ENCODE measurements at places on chromosomes 2 and 18. TPM values are rescaled to one million over a fixed set of nuclear protein-coding genes. Genes with fewer than 3 reads are reported as not detected.

DNA sequence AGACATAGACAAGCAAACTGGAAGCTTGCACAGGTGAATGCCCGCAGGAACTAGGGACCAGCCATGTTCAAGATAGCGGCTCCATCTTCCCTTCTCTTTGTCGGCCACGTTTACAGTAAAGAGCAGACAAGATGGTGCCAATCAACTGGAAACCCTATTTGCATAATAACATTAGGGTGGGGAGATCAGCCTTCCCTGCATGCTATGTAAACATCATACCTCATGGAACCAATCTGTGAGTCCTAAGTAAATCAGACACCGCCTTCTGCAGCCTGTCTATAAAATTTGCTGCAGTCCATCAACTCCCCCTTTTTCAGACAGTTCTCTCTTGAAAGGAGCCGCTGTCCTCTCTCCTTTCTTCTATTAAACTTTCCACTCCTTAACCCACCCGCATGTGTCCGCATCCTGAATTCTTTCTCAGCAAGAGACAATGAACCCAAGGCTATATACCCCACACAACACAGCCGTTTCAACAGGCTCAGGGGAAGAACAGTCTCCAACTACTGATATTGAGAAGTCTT, 384.4 kb downstream of the EIPR1 start:
- no peak for DNase-seq

DNA sequence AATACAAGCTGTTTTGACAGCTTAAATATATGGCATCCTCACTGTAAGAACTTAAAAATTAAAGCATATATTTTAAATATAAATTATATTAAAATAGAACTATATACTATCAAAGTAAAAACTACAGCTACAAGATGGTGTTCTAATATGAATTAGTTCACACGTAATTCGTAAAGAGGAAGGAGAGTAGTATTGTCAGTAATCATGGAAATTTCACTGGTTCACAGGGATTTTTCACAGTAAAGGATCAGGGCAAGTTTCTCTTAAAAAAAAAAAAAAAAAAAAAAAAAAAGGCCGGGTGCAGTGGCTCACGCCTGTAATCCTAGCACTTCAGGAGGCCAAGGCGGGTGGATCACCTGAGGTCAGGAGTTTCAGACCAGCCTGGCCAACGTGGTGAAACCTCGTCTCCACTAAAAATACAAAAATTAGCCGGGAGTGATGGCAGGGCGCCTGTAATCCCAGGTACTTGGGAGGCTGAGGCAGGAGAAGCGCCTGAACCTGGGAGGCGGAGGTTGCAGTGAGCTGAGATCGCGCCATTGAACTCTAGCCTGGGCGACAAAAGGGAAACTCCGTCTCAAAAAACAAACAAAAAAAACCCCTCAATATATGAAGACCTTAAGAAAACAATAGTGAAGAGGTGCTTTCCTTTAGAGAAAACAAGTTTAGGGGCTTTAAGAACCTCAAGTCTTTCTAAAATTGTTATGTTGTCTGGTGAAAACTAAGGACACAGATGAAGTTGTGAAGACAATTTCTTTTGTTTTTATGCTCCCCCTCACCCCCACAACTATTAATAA, 32.5 kb downstream of the PNO1 start:
- DNase-seq: no peak

GRCh38 chr2:9994462-9994861, 43.0 kb downstream of the GRHL1 start:
- DNase-seq: no peak

- DNase-seq: no peak
Measured at GRCh38 chr2:241929551-241930490, 60.3 kb downstream of the RTP5 start.

The MYO3B gene
- 0.04 TPM for total RNA-seq

The RGPD3 gene
- total RNA-seq: 0.06 TPM

Data from activated CD4-positive, alpha-beta T cell treated with anti-CD3 and anti-CD28 coated beads, Interleukin-2, amount 10 ng/mL, durations not matched to agents 7 days and 5 days (primary cell).